ENCODE measurements at places on chromosomes 6 and 20.

DNA sequence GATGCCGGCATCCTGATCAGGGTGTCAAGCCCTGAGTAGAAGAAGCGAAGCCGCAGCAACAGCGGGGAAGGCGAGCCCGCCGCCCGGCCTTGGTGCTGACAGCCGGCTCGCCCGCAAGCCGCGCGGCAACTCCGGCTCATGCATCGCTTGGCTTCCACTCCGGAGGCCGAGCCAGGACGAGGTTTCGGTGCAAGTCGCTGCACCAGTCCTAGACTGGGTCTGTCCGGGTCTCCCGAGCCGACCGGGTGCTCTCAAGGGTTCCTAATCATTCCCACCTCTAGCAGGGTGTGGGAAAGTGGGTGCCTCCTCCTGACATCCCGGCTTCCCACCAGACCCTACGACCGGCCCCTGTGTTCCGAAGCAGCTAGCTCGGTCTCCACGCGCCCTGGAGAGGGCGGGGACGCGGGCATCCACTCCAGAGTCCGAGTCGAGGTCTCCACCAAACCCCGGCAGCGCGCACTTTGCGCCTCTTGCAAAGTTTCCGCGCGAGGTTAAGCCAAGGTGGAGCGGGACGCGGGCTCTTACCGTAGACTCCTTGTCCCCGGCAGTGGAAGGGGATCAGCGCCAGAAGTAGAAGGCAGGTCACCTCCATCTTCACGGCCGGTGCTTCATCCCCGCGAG is 1.4 kb downstream of the MDGA1 start:
- no peak for DNase-seq

GRCh38 chr6:139515511-139515910 is 141.1 kb upstream of the CITED2 start:
- DNase-seq = no peak

DNA sequence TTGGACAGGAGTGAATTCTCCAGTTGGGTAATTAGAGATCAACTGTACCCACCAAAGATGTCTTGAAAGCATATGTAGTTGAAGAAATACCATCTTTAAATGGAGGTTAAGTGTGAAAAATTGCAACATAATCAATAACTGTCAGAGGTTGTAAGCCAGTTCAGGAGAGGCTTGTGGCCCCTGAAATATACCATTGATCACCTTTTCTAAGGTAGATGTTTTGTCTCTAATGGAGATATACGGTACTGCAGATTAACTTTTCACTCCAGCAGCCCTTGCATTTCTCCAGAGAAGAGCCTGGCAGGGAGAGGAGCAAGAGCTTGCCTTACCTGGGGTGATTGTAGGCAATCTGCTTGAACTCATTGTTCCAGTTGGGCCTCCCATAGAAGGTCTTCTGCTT is 48.8 kb downstream of the NOX3 start:
- DNase-seq = no peak

DNA sequence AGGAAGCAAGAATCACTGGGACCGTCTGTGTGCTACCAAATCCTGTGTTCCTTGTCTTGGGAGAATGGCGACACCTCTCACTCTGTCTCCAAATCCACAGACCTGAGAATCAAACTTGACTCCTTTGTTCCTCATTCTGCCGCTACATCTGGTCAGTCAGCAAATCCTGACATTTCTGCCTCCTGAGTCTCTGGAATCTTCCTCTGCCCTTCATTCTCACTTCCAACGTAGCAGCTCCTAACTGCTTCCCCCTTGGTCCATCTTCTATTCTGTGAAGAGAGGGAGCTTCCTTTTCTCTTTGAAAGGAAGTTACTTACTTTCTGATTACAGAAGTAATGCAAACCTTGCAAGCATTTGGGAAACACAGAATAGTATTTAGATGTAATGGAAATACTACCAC is 37.7 kb downstream of the SYTL3 start:
- no peak for DNase-seq

- DNase-seq = no peak
Observed at GRCh38 chr20:39903806-39904465, 785.1 kb downstream of the MAFB start.

GRCh38 chr20:58571693-58572427 is 56.7 kb upstream of the APCDD1L start:
- no peak for DNase-seq

DNA sequence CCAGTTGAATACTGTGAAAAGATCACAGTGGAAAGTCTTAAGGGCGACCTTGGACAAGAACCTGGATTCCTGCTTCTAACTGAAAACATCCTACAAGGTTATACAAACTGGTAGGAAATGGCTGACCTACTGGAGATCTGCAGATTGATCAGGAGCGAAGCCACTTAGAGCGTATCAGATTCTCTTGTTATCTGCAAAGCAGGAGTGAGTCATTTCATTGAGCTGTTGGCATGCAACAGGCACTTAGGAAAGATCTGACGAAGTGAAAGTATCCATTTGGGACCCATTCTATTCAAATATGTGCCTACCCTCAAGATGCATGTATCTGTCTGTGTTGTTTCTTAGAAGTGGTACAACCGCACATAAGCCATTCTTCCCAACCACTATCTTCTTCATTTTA is 131.2 kb upstream of the RIN2 start:
- no peak for DNase-seq

DNA sequence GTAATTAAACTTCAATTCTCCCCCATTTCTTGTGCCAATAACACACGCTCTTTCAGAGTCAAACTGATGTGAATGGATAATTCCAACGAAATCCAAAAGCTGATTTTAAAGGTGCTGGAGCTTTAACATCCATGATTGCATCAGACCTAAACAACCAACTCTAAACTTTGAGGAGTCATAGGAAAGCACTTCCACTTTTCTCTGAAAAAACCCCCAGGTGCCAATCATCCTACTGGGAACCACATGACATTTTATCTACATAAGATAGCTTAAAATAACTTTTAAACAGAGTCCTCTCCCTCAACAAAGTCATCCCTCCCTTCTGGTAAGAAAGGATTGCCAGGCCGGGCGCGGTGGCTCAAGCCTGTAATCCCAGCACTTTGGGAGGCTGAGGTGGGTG is 167.7 kb upstream of the PDE10A start:
- no peak for DNase-seq

DNA sequence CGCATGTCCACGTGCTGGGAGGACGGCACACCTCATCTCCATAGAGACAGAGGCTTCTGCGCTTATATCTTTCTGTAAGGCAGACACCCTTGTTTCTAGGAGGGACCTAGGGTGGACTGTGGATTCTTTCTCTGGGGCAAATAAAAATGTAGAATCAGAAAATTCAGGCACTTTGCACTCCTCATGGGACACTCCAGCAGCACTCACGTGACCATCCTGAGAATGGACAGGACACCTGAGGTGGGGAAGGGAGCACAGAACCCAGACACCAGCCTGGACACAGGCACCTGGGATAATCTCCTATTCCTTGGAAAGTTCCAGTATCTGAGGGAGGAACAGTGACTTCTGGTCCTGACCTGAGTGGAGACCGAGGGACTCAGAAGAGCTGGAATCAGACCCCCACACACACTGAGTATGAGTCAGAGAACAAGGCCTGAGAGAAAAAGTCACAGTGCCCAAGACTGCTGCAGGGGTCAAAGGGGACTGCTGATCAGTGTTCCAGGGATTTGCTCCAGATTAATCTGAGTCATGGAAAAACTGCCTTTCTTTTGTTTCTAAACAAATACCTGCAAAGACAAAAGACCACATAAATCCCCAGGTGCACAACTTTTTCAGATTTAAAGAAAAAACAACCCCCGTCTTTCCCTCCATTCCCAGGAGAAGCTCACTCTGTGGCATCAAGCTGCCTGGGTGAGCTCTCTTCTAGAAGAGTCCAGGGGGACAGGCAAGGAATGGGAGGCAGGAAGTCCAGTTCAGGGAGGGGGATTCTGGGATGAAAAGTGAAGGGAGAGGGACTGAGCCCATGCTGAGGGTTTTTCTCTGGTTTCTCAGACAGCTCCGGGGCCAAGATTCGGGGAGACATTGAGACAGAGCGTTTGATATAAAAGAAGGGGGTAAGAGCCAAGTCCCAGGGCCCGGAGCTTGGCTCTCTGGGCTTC is 35.6 kb upstream of the MICB start:
- no peak for DNase-seq
